Activated naive CD4-positive, alpha-beta T cell treated with anti-CD3 and anti-CD28 coated beads, Interleukin-2, amount 10 ng/mL, durations not matched to agents 7 days and 5 days (primary cell): ENCODE measurements at places on chromosomes 5 and 9.

DNA sequence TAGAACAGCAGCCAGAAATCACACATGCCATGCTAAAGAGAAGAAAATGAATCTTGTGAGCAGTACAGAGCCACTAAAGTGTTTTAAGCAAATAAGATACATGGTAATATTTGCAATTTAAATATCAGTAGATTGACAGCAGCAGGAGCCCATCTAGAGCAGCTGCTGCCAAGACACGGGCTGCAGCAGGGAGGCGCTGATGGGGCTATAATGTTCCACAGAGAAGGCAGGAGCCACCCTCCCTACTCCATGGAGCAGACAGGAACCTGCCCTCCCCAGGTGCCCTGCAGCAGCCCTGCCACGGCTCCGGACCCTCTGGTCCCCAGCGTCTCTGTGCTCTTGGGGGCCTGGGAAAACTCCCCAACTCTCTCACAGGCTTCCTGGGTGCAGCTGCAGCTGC, 224.1 kb upstream of the ISL1 start:
- no peak for DNase-seq

- DNase-seq = no peak
These were observed 766.8 kb downstream of the TLE1 start for GRCh38 chr9:80922544-80922943.

DNA sequence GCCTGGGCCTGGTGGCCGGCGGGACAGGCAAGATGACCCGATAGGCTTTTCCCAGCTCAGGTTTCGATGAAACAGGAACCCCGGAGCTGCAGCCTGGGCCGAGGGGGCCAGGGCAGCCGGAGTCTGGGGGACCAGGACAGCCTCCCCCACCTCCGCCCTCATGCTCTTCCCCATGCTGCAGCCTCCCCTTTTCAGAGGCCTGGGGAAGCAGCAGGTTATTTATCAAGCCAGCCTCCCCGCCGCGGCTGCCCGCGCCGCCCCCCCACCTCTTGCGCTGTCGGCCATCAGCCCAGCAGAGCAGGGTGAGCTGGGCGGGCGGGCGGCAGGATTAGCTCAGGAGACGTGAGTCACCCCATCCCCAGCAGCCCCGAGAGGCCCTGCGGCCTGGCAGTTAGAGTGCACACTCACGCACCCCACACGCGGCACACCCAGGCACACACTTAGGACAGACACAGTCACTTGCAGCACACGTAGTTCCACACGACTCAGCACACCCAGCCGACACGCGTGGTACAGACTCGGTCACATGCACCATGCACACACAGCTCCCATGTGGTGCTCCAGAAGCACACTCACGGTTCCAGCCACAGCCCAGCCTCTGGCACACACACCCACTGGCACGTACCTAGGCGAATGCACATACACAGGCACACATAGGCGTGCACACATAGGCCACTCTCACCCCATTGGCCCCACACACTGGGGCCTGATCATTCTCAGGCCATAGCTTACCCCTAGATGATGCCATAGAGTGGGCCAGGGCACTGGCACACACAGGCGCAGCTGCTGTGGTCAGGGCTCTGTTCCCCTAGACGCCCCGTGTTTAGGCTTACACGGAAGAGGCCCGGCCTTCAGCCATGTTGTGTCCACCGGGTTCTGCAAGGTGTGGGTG, 13.0 kb downstream of the CXXC5 start:
- DNase-seq = no peak

DNA sequence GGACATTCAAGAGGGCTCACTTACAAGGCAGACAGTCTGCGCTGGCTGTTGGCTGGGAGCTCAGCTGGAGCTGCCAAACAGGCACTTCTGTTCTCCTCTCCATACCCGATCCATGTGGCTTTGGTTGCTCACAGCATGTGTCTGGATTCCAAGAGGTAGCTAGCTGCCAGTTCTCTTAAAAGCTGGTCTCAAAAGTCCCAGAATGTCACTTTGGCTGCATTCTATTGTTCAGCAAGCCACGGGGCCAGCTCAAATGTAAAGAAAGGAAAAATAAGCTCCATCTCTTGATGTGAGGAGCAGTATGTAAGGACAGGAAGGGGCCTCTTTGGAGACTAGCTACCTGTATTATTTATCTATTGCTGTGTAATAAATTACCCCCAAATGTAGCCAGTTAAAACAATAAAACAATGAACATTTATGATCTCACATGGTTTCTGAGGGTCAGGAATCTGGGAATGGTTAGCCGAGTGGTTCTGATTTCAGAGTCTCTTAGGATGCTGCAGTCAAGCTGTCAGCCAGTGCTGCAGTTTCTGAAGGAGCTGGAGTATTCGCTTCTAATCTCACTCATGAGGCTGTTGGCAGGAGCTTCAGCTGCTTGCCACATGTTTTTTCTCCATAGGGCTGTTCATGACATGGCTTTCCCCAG, 112.7 kb upstream of the CLINT1 start:
- DNase-seq = no peak

DNA sequence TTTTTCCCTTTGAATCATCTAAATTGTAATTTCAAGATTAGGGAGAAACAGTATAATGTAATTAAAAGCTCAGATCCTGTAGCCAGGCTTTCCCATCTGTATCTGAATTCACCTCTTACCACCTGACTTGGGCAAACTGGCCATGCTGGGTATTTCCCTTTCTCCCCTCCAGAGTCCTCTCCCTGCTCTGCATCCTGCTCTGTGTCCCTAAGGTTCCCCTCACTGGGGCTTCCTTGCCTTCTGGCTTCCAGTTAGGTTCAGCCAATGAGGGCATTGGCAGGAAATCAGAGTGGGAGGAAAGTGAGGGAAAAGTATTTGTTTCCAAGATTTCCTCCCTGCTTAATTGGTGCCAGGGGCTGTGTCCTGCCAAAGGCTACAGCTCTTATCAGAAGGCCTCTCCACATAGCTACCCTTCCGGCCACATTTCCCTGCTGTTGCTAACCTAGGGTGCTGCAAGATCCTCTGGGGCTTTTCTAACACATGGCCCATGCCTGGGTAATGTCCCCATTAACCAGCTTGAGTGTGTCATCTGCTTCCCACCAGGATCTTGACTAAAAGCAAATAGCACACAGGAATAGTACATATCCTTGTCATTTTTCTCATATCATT, 51.0 kb upstream of the MPDZ start:
- DNase-seq = no peak
